ENCODE measurements at places on chromosomes 6 and 20. TPM values are rescaled to one million over a fixed set of nuclear protein-coding genes. Genes with fewer than 3 reads are reported as not detected.
A peak's percentile ranks its signal among the peaks of the same experiment; 100 is the strongest.

DNA sequence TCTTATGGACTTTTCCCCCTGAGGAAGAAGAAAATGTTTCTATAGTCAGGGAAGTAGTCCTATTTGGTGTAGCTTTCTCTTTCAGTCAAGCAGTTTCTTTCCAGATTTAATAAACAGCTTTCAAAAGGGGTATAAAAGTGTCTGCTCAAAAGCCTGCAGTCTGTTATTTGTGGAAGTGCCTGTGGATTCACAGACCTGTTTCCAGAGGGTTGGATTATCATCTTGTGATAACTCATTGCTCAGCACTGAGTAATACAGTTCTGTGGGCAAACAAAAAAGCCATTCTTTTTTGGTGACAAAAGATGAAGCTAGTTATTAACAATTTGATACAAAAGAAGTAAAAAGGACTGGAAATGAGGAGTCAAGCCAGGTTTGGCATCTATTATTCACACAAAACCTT, 358.2 kb upstream of the ID4 start:
- no peaks in the 10 kb centered on the region for H3K4me1 ChIP-seq
- no peaks in the 10 kb centered on the region for H3K27me3 ChIP-seq
- H3K36me3 ChIP-seq: no peaks in the 10 kb centered on the region

DNA sequence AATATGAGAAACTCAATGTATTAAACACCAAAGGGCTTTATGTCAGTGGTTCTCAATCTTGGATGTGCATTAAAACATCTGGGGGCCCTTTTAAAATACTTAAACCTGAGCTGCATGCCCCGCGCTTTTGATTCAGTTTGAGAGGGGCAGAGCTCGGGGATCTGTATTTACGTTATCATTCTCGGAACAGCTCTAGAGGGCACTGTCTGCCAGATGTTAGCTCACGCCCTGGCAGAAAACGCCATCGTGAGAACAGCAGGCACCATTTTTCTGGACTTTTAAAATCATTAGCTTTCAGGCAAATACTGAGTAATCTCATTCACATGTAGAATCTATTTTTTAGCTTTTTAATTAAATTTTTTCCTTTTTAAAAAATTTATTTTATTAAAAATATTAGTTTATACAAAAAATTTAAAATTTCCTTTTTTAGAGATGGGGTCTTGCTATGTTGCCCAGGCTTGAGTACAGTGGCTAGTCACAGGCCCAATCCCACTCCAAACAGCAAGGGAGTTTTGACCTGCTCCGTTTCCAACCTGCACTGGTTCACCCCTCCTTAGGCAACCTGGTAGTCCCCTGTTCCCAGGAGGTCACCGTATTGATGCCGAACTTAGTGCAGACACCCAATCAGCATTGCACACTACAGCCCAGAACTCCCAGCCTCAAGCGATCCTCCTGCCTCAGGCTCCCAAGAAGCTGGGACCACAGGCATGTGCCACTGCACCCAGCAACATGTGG, 30.0 kb upstream of the ZNF133 start:
- no peaks in the 10 kb centered on the region for H3K36me3 ChIP-seq
- H3K4me3 ChIP-seq: no peak overlapping the region

The ZKSCAN8 gene
- total RNA-seq: 20.7 TPM

DNA sequence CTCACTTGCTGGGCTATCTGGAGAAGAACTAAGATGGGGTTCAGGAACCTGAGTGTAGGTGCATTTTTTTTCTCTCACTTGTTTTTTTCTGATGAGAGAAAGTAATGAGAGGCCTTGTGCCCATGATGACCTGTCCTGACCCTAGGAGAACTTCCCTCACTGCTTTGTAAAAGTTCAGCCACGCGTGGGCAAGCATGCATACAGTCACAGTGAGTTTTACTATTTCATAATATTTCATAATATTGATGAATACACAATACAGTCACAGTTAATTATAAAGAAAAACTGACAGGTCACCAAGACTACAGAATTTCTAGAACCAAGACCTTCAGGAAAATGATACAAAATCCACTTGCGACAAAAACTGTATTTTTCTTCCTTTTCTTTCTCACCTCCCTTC, 111.8 kb downstream of the MAP7 start:
- no peaks in the 10 kb centered on the region for H3K27me3 ChIP-seq
- no peak for DNase-seq
- no peaks in the 10 kb centered on the region for H3K36me3 ChIP-seq

DNA sequence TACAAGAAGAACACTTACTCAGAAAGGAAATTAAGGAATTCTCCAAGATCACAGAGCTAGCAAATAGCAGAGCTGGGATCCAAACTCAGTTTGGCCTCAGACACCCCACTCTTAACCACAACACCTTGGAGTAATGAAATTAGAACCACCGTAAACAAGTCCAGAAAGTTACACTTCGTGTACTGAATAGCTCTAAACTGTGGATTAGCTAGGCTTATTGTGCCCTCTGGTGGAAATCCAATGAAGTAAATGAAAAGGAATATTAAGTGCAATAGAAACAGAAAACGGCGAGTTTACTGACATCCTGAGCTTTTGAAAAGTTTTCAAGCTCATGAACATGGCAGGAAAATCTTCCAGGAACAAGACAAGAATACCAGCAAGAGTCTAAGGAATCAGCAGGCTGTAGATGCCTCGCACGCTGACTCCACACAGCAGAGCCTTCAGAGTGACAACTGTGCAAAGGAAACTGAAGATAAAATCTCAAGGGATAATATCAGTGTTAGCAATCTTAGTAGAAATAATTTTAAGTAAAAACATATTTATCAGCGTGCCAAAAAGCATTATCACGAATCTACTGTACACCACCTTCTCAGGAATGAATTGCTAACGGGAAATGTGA, 34.6 kb downstream of the FBXO5 start:
- H3K27me3 ChIP-seq: no peaks in the 10 kb centered on the region
- H3K4me3 ChIP-seq: peak overlapping the region; percentile 26
- H3K4me1 ChIP-seq: no peaks in the 10 kb centered on the region
- H3K36me3 ChIP-seq: no peaks in the 10 kb centered on the region
- no peak for DNase-seq
- no peak overlapping the region for H3K27ac ChIP-seq

GRCh38 chr6:15266423-15266996, 20.6 kb downstream of the JARID2 start:
- no peak for DNase-seq
- H3K27me3 ChIP-seq: no peaks in the 10 kb centered on the region
- H3K27ac ChIP-seq: no peak overlapping the region
- no peaks in the 10 kb centered on the region for H3K36me3 ChIP-seq

The PRPF6 gene
- total RNA-seq: 59.1 TPM

The NKX2-2 gene
- total RNA-seq: not detected
